Activated CD4-positive, alpha-beta memory T cell treated with anti-CD3 and anti-CD28 coated beads for 36 hours (primary cell): ENCODE measurements at places on chromosomes 6 and 20. TPM values are rescaled to one million over a fixed set of nuclear protein-coding genes. Genes with fewer than 3 reads are reported as not detected.

Gene TRIM38
- total RNA-seq = 29.5 TPM

Gene FAM217B
- total RNA-seq = 20.3 TPM

Gene CAGE1
- 0.12 TPM for total RNA-seq

DNA sequence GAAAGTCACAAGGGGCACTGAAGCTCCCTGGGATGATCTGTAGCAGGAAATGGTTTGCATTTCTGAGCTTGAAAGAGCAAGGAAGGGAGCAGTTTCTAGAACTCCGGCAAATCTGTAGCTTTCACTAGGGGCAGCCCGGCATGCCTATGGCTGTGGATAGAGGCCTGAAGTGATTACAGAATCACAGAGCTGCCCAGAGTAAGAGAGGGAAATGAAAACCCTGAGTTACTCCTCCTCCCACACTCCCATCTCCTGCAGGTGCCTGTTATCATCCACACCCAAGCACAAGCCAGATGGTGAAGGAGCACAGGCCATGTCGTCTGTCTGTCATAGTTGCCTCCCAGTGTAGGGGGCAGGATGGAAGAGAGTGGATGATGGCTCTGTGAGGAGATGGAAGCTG is 37.1 kb downstream of the HLA-F start:
- no peak overlapping the region for H3K4me3 ChIP-seq
- H3K4me1 ChIP-seq = peaks cover 10% of the 10 kb centered on the region
- peaks cover 11% of the 10 kb centered on the region for H3K27me3 ChIP-seq
- no peak for DNase-seq
- H3K27ac ChIP-seq = no peak overlapping the region
- H3K36me3 ChIP-seq = no peaks in the 10 kb centered on the region

- H3K27me3 ChIP-seq = no peaks in the 10 kb centered on the region
- no peak for DNase-seq
- no peaks in the 10 kb centered on the region for H3K36me3 ChIP-seq
- H3K4me3 ChIP-seq = no peak overlapping the region
- H3K4me1 ChIP-seq = no peaks in the 10 kb centered on the region
These were observed 52.0 kb downstream of the ME1 start for GRCh38 chr6:83378621-83379388.

DNA sequence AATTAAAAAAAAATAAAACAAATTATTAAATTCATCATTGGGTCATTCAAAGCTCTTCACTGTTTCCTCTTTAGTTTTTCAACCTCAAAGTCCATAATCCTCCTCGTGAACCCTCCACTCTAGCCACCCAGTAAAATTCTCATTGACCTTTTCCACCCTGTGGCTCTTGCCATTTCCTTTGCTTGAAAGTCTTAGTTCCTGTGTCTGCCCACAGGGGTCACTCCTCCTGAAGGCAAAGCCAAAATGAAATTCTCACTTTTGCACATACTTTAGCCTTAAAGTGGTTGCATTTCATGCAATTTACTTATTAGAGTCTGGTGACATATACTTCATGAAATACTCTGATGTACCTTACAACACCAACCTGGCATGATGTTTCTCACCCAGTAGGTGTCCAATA is 263.7 kb downstream of the BMP2 start:
- no peak overlapping the region for H3K4me3 ChIP-seq
- H3K4me1 ChIP-seq = no peaks in the 10 kb centered on the region
- H3K36me3 ChIP-seq = no peaks in the 10 kb centered on the region

- H3K27ac ChIP-seq = no peak overlapping the region
- no peak for DNase-seq
- no peaks in the 10 kb centered on the region for H3K36me3 ChIP-seq
- no peak overlapping the region for H3K4me3 ChIP-seq
- H3K27me3 ChIP-seq = no peaks in the 10 kb centered on the region
- peaks cover 35% of the 10 kb centered on the region for H3K4me1 ChIP-seq
These were observed 55.7 kb upstream of the PHACTR2 start for GRCh38 chr6:143621876-143622605.

GRCh38 chr6:166267526-166267925 is 40.7 kb downstream of the PRR18 start:
- no peak overlapping the region for H3K4me3 ChIP-seq
- no peaks in the 10 kb centered on the region for H3K36me3 ChIP-seq
- no peaks in the 10 kb centered on the region for H3K4me1 ChIP-seq

- DNase-seq = no peak
- no peak overlapping the region for H3K4me3 ChIP-seq
- H3K27ac ChIP-seq = no peak overlapping the region
- no peaks in the 10 kb centered on the region for H3K4me1 ChIP-seq
These were observed 14.1 kb downstream of the AIG1 start for GRCh38 chr6:143074670-143075318.

DNA sequence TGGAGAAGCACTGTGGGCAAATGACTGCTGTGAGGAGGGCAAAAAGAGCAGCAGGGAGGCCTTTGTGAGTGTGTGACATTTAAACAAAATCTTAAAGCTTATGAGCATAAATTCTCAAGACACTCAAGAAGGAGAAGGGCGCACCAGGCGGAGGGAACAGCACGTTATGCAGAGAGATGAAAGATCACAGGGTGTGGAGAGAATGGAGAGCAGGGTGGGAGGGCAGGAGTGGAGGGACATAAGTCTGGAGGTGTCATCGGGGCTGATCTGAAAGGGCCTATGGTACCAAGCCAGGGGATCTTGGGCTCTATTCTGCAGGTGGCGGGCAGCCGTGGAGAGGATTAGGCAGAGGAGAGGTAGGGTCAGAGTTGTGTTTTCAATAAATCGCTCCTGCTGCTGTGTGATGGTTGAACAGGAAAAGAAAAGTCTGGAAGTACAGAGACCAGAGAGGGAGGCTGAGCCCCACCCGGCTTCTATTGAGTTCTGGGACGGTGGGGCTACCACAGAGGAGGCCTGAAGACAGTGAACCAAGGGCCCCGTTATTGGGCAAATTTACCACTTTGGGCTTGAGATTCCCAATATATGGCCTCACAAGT is 24.3 kb upstream of the DLGAP4 start:
- H3K36me3 ChIP-seq = no peaks in the 10 kb centered on the region
- no peak for DNase-seq
- peaks cover 11% of the 10 kb centered on the region for H3K27me3 ChIP-seq
- H3K4me3 ChIP-seq = no peak overlapping the region

- H3K36me3 ChIP-seq = no peaks in the 10 kb centered on the region
- peak; percentile 72 for DNase-seq
- peaks cover 11% of the 10 kb centered on the region for H3K4me1 ChIP-seq
These were observed 174.1 kb downstream of the BMP7 start for GRCh38 chr20:57092112-57092899.

DNA sequence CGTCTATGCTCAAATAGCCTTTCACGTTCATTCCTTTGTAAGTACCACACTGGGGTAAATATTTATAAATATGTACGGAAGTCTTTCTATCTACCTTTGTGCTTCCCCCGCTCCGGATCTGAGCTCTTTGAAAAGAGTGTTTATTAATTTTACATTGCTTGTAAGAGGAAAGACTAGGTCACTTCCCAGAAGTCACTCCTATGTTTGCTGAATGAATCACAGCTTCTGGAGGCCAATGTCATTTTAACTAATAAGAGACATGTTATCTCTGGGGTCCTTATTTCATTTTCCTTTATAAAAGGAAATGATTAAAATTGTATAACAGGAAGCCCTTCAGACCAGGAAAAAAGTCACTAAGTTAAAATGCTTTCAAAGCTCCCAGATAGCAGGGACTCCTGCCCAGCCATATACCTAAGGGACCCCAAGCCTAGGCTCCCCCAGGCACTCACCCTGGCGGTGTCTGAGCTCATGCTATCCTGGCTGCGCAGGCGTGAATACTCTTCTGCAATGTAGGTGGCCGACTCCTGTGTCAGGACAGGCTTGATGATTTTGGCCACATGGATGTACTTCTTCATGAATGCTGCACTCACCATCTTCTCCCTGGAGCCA is 12.6 kb downstream of the MCM3 start:
- peaks cover 79% of the 10 kb centered on the region for H3K36me3 ChIP-seq
- H3K4me3 ChIP-seq = no peak overlapping the region
- no peak for DNase-seq
- H3K27me3 ChIP-seq = no peaks in the 10 kb centered on the region
- H3K4me1 ChIP-seq = peaks cover 4% of the 10 kb centered on the region

- H3K4me1 ChIP-seq = no peaks in the 10 kb centered on the region
- no peak for DNase-seq
- H3K27ac ChIP-seq = no peak overlapping the region
- peaks cover 1% of the 10 kb centered on the region for H3K36me3 ChIP-seq
- H3K4me3 ChIP-seq = no peak overlapping the region
These were observed 177.6 kb downstream of the UST start for GRCh38 chr6:148924226-148925012.
